Neural crest cell (in vitro differentiated cells): ENCODE measurements at places on chromosomes 3 and 15.

DNA sequence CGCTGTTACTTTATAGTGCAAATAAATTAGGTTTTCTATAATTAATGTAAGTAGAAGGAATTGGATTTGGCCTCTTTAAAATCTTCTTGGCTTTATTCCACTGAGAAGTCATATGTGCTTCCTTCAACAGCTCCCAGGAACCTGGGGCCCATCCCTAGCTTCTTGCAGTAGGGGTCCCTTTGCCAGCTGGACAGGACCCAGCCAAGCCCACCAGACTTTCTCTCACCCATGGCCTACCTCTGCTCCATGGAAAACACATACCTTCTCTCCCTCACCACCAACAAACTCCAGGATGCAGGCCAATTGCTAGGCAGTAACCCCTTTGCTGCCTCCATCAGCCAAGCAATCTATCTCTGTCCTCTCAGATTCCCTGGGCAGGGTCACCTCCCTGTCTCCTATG, 84.0 kb downstream of the RSL24D1 start:
- no peak for DNase-seq

GRCh38 chr3:158672215-158673176, at the start of gene LXN:
LXN (minus strand) TSS chr3:158672648; CDS start chr3:158672478, 170 bp downstream.
- DNase-seq: peak; percentile 61

- no peak for DNase-seq
Measured at GRCh38 chr3:113895964-113896363, 51.8 kb upstream of the ZDHHC23 start.

GRCh38 chr15:48754011-48754410, 56.9 kb downstream of the CEP152 start:
- DNase-seq: no peak

- DNase-seq: no peak
Measured at GRCh38 chr15:80568298-80568697, 126.8 kb upstream of the ABHD17C start.

- DNase-seq: no peak
Measured at GRCh38 chr3:38590521-38590920, 59.0 kb downstream of the SCN5A start.

- DNase-seq: no peak
Measured at GRCh38 chr3:179018808-179019207, 52.8 kb downstream of the ZMAT3 start.

- DNase-seq: peak; percentile 26
Measured at GRCh38 chr15:80747317-80748053, 31.7 kb upstream of the CEMIP start.

GRCh38 chr15:98815207-98815606, 166.9 kb downstream of the IGF1R start:
- DNase-seq: peak; percentile 12

DNA sequence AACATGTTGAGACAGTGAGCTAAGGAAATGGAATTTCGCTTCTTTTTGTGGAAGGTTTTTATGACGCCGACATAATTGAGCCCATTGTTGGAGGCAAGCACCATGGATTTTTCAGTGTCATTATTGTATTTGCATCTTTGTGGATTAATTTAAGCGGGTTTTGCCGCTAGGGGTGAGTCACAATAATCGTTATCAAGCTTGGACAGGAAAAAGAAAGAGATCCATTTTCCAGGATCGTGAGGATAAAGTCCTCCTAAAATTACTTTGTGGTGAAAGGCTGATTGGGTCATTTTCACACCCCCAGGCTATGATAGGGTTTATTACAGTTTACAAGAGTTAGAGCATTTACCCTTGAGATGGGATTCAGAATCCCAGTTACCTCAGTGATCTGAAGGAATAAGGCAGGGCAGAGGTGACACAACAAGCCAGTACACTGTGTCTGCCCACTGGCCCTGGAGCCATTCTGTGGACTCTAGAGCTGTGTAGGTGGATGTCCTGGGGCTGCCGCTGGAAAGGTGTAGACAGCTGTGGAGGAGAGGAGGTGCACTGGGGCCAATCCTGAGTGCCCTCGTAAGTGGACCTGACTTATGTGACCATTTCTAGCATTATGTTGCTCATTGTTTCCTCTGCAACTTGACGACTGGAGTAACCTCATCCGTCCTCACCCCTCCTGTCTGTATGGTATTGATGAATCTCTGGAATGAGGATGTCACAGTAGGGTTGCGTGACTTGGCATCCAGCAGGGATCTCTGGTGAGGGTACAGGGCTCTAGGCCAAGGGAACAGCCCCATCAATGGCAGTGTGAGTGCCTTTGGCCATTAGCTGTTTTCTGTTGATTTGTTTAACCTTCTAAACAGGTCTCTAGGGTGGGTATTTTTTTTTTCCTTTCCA, 370.1 kb downstream of the LRTM1 start:
- DNase-seq: no peak

GRCh38 chr3:56075089-56075488, 393.2 kb downstream of the ERC2 start:
- DNase-seq: no peak

DNA sequence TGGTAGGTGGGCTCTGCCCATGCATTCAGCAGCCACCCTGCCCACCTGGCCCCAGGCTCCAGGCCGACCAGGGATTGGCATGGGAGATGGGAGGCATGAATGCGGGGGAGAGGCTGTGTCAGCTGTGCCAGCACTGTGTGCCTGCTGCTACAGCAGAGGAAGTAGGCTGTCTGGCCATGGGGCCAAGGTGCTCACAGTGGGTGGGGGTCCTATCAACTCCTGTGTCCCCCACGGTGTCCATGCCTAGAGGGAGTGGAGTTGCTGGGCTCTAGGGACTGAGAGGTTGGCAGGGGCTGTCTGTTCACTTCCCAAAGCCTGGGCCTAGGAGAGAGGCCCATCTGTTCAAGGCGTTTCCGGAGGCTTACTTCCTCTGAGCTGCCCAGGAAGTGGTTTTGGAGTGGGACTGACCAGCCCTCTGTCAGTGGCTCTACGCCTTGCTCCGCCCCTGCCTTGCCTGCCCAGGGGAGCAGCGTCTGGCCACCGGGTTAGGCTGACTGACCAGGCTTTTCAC, 5.8 kb downstream of the PRKCD start:
- no peak for DNase-seq

- no peak for DNase-seq
Measured at GRCh38 chr3:152969557-152970300, 134.8 kb downstream of the P2RY1 start.

DNA sequence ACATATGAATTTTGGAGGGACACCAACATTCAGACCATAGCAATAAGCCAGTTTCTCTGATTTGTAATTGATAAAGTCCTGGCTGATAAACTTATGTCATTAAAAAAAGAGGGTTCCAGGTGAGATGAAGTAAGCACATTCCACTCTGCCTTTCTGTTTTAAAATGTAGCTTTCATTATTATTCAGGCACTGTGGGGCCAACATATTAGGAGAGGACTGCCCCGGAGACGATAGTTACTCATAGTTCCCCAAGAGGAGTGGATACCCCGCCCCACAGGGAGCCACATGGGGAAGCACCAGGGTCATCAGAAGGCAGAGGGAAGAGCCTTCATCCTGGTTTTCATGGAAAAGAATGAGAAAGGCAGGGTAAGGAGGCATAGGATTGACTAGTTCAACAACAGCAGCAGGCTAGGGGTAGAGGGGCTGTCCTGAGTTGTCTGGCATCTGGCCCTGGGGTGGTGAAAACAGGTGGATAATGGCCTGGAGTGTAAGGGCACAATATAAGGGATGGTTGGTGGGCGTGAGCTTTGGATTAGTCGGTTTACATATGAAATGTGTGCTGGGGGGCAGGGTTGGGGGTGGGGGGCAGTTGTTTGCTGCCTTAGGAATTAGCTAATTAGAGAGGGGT, 78.7 kb upstream of the PROK2 start:
- DNase-seq: no peak

DNA sequence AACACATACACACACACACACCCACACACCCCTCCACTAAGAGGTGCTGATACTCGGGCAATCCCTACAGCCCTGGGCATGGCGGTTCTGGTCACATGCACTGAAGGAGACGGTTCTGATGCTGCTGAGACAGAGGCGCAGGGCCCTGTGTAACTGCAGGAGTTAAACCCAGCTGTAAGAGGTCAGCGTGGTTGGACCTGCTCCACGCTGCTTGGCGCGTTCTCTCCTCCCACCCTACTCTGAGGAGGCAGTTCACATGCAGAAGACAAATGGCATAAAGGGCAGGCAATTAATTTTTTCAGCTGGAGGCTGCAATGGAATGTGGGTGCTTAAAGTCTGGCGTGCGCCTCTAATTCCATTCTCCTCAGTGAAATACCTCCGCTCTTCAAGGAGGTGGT, 35.2 kb downstream of the GRK7 start:
- no peak for DNase-seq

GRCh38 chr3:156214676-156215075, 94.3 kb downstream of the KCNAB1 start:
- no peak for DNase-seq

DNA sequence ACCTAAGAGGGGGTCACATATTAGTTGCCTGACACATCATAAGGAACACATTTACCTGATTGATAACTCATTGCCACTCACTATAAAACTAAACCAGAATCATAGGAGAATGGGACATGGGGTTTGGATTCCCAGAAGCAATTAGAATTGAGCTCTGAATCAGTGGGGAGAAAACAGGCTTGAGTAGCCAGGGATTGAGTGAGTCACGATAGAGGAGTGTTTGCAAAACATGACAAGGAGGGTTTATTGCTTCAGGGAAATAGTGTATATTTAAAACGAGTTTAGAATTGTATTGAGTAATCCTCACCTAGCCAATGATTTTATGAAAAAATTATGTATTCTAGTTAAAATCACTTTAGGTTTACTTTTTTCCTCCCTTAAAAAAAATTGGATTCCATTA, 101.1 kb upstream of the THRB start:
- no peak for DNase-seq

DNA sequence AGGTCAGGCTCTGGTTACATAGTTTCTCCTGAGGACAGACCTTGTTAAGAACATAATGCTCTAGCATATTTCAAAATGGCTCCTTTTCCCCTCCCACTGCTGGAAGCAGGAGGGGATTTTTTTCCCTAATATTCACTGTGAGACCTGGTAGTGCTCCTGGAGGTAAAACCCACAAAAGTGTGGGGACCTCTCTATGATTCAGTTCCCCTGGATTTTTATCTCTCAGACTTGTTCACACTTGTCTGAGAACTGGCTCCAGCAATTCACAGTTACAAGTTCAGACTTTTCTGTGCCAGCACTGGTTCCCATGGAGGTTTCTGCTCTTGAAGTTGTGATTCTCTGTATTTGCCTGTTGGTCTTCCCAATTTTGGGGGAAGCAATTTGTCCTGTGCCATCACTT, 36.3 kb upstream of the PCOLCE2 start:
- no peak for DNase-seq

DNA sequence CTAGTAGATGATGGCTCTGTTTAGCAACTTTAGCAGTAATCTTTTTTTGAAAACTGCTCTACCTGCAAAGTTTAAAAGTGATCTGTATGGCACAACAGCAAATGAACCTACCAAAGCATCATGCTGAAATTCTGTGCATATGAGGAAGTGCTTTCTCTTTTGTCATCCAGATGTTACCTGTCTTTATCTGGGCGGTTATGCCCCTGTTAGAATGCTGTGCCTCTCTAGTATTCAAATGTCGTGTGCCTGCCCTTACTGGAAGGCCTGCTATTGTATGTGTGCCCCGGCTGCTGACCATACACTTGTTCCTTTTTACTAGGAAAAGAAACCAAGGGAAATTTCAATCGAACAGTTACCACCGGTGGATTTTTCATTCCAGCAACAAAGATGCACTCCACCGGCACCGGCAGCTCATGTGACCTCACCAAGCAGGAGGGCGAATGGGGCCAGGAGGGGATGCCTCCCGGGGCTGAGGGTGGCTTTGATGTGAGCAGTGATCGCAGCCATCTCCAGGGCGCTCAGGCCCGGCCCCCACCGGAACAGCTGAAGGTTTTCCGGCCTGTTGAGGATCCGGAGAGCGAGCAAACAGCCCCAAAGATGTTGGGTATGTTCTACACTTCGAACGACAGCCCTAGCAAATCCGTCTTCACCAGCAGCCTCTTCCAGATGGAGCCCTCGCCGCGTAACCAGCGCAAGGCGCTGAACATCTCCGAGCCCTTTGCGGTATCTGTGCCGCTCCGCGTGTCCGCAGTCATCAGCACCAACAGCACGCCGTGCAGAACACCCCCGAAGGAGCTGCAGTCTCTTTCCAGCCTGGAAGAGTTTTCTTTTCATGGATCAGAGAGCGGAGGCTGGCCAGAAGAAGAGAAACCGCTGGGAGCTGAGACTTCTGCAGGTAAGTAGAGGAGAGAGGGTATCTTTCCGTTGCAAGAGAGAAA, 61.6 kb downstream of the TMEM39A start:
- DNase-seq: peak; percentile 7

GRCh38 chr3:71570546-71570945, 13.0 kb downstream of the FOXP1 start:
- DNase-seq: no peak

- no peak for DNase-seq
Measured at GRCh38 chr3:177787279-177788041, 590.2 kb upstream of the TBL1XR1 start.

GRCh38 chr3:55518451-55518850, 31.3 kb upstream of the WNT5A start:
- no peak for DNase-seq

DNA sequence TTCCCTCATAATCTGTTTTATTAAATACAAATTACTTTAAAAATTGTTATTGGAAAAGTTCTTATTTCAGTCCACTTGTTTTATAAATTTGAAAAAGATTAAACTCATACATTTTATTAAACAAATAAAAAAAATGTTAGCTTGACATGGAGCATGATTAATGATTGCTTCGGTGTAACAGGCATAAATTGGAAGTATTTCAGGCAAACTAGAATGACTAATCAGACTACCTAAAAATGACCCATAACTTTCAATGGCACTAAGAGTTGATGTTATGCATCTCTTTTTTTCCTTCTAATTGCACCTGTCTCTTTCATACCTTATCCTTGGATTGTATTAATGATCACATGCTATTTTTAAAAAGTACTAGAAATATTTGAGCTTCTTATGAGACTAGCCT, 343.3 kb downstream of the ZNF385D start:
- no peak for DNase-seq

DNA sequence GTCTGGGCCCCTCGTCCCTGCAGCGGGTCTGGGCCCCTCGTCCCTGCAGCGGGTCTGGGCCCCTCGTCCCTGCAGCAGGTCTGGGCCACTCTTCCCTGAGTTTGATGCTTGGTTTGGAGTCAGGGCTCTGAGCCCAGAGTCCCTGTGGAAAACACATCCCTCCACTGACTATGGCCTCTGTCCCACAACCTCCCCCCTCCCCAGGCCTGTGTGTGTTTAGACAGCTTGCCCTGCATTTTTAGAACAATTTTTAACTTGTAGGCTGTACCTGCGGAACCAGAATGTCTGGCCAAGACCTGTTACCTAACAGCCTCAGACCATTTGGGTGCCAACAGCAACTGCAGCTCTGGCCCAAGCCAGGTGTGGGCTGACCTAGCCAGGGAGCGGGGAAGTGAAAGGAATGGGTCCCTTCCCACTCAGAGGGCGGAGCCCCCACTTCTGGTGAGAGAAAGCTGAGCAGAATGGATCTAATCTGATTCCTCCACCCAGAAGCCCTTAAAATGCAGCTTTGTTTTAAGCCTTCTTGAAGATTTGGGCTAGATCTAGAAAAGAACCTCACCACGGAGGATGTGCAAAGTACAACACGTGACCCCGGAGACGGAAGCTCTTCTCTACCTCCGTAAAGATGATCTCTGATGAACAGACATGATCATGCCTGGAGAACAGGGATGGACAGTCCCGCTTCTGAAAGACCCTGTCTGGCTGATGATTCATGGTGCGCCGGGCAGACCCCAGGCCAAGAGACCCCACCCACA, 60.5 kb upstream of the TFRC start:
- no peak for DNase-seq

GRCh38 chr3:109071350-109072142, 46.4 kb downstream of the MORC1 start:
- no peak for DNase-seq
